Stimulated activated naive CD8-positive, alpha-beta T cell treated with anti-CD3 and anti-CD28 coated beads, Interleukin-15, amount 100 ng/mL, for 72 hours (primary cell): ENCODE measurements at places on chromosomes 13 and 19.

- no peak for DNase-seq
These were observed 6.5 kb downstream of the UNC13A start for GRCh38 chr19:17681505-17682125.

DNA sequence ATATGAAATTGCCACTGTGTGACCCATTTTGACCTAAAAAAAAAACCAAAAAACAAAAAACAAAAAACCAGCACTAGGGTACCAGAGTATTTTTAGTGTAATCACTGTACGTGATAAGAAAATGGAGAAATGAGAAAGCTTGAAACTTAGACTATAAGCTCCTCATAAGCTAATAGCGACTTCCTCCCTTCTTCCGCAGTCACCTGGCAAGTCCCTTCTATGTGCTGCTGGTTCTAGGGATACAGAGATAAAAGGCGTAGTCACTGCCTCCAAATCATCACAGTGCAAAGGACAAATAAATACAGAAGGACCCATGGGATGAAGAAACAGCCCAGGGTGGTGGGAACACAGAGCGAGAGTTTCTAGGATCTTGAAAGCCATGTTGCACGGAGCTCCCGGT is 190.3 kb downstream of the TM9SF2 start:
- DNase-seq = no peak

GRCh38 chr13:80989747-80990146 is 648.8 kb upstream of the SPRY2 start:
- no peak for DNase-seq

DNA sequence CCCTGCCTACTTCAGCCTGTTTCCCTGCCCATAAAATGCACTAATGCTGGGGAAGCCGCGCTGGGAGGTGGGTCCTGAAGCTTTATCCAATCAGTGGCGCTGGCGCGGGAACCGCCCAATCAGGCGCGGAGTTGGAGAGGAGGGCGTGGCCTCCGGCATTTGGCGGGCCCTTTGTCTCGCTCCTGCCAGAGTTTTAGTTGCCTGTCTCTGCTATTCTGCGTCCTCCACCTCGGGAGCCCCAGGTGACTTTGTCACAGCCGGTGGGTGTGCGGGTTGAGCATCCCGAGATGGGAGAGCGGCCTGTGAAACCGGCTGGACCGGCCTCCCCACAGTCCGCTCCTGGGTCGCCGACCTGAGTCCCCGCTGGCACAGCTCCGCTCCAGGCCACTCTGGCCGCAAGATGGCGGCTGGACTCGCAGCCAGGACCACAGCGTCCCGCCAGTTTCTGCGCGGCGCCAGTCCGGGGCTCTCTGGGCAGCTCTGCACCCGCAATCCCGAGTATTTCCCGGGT is 30.7 kb upstream of the ZNF429 start:
- peak; percentile 94 for DNase-seq

GRCh38 chr19:18500376-18500775 is 21.5 kb downstream of the ELL start:
- no peak for DNase-seq

DNA sequence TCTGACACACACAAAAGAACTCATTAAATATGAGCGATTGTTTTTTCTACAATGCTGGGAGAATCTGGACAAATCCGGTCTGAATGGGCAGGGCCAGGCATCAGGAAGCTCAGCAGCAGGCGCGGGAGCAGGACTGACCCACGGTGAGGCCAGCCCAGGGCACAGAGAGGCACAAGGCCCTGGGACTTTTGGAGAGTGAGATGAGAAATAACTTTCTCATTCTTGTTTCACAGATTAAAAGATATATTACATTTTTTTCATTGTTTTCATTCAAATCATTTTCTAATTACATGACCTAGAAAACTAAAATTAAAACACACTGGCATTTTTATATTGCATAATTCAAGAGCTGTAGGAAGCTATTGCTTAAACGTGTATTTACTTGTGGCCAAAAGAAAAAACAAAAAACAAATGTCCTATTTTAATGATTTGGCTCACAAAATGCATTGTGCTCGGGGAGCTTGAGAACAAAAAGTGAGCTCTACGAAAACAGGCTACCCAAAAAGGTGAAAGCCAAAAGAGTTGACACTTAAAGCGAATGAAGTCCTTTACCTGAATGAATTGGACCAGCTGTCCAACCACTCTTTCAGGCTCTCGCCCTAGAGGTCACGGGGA is 133.1 kb downstream of the TNFRSF19 start:
- no peak for DNase-seq

DNA sequence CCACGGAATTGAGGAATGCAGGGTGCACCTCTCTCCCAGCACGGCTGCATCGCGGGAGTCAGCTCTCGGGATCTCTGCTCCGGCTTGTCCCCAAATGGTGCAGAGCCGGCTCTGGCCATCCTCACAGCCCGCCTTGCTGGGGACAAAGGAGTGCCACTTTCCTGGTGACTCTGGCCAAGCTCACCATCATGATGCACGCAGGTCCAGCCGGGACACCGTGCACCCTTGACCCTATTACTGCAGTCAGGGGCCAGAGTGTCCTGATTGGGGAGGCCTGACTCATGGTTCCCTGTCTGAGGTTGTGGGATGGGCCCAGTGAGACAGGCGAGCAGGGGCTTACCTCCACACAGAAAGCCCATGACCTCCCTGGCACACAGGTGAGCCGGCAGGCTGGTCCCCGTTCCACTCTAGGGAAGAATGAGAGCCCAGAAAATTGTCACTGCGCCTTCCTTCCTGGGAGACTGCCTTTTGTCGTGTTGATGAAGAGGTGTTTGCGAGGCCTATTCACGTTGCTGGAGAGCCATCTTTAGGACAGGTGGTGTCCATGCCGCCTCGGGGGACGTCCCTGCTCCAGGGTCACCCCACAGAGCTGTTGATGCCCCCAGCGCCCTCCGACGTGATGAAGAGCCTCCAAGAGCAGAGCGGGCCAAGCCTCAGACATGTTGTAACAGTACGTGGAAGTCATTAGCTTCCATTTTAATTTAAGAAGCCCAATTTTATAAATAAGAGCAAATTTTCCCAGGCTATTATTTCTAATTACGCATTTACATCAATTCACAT is 18.5 kb upstream of the VSTM2B start:
- DNase-seq = no peak

GRCh38 chr19:29562299-29563297 is 36.8 kb downstream of the VSTM2B start:
- no peak for DNase-seq

DNA sequence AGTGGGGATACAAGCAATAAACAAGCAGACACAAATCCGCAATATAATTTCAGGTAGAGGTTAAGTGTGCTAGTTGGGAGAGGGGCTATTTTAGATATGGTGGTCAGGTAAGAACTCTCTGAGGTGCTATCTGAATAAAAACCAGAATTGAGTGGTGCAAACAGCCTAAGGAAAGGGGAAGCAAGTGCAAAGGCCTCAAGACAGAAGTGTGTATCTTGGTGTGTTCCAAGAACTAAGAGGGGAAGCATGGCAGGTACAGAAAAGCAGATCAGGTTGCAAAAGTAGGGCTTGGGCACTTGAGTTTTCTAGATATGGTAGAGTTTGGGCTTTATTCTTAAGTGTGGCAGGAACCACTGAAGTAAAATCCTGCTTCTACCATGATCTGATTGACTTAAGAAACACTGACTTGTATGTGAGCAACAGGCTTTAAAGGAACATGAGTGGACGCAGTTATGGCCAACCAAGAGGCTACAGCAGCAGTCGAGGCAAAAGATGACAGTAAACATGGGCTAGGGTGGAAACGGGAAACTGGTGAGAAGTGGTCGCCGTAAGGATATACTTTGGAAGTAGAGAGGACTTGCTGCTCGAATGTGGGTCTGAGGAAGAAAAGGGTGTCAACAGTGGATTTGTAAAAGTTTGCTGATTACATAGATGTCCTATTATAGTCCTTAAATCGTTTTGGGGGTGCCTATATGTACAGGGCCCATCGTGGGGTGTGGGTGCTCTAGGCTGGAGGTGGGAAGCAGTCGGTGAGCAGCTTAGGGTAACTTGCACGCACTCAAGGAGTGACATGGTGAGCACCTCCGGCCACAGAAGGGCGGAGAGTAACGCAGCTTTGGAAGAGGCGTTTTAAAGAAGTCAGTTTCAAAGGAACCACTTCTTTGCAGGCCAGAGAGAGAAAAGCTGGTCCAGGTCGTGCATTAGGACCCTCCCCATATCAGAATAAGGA is 677 bp downstream of the TGDS start:
- peak; percentile 34 for DNase-seq

DNA sequence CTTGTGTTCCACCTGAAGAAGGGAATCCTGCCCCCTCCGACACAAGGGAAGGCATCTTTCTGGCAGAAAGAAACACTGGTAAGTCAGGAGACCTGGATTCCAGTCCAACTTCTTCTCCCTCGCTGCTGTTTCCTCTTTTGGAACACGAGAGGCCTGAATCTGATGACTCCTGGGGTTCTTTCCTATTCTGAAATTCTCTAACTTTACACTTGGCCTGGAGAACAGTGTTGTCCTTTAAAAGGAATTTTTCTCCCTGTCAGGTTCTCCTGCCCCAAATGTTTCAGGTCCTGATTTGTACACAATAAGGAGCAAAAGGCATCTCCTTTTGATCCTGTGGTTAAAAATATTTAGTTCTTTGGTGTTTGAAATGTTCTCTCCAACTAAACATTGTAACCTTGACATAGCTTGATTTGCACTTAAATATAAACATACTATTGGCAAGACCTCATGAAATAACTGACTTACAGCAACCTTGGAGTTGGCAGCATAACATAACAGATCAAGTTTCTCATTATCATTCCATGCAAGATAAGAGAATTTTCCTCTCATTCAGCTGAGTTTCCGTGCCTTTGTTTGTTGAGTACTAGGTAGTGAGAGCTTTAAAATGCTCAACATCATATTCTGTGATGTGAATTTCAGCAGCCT is 244.8 kb downstream of the COG6 start:
- no peak for DNase-seq

GRCh38 chr19:4524808-4525562 is 6.7 kb upstream of the PLIN4 start:
- DNase-seq = peak; percentile 71

GRCh38 chr19:38714354-38714778 is 29.9 kb downstream of the CAPN12 start:
- DNase-seq = no peak
